ENCODE measurements at places on chromosomes 2 and 18.
A peak's percentile ranks its signal among the peaks of the same experiment; 100 is the strongest.

DNA sequence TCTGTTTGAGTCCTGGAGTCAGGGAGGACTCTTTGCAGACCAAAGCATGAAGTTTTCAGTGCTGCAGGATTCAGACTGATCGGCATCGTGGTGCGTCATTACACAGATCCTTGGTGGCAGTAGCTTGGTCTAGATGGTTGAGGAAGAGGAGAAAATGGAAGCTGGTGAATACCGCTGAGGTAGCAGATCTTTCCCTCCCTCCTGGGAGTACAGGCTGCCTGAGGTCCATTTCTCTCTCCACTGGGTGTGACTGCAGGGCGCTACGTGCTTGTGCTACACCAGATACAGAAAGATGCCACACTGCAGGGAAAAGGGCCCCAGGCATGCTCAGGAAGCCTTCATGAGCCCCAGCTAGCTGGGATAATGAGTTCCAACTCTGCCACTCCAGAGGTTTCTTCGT, 3.3 kb upstream of the CNDP1 start:
- no peak for DNase-seq

DNA sequence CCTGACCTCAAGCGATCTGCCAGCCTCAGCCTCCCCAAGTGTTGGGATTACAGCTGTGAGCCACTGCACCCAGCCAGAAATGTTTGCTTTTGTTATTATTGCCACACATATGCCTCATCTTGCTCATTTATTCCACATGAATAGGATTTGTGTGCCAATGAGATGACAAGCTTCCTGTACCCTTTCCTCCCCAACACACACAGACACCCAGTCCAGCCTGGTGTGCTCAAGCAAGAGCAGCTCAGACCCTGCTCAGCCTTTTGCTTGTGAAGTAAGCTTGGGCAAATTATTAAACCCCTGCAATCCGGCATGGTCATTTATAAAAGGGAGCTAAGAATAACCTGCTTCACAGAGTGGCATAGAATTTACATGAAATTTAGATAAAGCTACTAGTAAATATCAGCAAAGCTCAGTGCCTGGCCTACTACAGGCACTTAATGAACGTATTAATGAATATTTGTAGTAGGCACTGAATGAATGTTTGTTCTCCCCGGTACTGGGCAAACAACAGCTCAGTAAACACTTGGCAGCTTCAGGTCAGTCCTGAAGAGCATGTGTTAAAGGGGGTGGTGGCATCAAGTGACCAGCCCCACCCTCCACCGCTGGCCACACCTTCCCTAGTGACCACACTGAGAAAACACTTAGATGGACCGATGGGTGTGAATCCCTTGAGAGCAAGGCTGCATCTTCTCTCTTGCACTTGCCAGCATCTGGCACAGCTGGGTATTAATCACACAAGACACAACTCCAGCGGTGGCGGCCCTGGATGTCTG, 280.2 kb downstream of the SRBD1 start:
- no peak for DNase-seq

- DNase-seq, result no peak
Measured at GRCh38 chr18:4433717-4434116, 21.4 kb downstream of the DLGAP1 start.

- DNase-seq, result no peak
Measured at GRCh38 chr18:62281684-62282083, 43.4 kb upstream of the TNFRSF11A start.

- no peak for DNase-seq
Measured at GRCh38 chr2:4291430-4291829, 588.1 kb downstream of the DCDC2C start.

- peak; percentile 5 for DNase-seq
Measured at GRCh38 chr18:63298400-63299365, 20.9 kb downstream of the BCL2 start.

DNA sequence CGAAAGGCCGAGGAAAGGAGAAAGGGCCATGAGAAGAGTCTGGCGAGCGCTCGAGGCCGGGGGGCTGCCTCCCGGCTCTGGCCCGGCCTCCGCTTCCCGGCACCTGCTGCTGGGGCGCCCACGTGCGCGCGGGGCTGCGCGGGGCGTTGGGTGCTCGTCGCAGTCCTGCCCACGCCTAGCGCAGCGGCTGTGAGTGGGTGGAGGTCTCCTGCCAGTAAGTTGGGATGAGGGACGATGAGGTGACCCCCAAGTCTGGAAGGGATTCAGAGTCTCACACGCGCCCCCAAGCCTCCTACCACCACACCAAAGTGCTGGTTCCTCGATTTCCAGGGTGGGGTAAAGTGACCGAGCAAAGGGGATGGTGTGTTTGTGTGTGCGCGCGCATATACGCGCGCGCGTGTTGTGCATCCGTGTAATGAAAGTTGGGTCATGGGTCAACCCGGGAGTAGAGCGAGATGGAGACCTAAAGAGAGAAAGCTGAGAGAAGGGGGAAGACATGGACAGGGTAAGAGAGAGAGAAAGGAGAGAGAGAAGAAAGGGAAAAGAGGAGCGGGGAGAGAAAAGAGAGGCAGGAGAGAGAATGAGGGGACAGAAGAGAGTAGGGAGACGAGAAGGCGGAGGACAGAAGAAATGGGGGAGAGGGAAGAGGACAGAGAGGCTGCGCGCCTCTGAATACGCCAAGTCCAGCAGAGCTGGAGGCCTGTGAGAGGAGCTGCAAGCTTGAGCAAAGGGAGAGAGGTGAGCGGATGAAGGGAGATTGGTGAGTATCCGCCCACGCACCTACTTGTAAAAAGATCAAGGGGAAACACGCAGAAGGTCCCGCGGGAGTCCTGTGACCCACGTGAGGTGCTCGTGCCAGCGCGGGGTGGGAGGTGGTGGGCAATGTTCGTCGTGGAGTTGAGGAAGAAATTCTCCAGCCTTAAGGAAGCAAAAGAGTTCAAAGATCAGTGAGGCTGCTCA, 1.7 kb upstream of the NETO1 start:
- no peak for DNase-seq

DNA sequence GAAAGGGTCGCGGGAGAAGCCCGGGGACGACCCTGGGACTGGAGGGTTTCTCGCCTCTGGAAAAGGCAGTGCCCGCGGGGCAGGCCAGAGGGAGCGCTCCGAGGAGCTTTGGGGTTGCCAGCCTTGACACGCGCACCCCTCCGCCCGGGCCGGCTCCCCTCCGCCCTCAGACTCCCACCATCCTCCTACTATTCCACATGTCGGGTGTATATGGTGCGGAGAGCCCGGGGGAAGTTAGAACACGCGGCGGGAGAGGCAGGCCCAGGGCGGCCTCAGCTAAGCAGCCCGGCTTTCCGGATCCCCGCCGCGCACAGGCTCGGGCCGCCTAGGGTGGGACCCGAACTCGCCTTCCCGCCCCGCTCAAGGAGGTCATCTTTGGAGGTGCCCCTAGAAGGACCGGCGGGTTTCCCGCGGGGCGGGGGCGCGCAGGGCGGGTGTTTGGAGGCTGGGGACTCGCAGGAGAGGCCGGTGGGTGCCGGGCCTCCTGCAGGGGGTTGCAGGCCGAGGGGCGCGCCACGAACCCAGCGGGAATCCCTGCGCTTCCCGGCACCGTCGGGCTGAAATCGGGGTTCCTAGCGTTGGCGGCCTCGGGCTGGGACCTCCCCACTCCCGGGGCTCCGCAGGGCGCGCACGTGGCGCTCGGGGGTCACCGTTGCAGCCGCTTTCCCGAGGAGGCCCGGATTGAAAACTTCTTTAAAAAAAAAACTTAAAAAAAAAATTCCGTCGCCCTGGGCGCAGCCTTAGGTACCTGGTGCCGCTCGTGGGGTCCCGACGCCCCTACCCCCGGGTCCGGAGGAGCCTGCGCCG, 3.7 kb downstream of the NFATC1 start:
- no peak for DNase-seq

DNA sequence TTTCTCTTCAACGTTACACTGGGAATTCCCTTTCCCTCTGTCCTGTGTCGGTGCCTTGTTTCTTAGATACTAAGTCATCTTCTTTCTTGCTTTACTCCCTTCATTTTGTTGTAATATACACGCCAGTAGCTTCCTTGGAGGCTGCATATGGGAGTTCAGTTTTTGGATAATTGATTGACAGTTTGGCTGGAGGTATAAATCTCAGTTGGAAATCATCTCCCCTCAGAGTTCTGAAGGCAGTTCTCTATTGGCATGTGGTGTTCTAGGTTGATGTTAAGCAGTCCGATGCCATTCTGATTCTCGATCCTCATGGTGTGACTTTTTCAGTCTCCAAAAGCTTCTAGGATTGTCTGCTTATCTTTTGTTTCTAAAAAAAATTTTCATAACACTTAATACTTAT, 152.5 kb upstream of the GLI2 start:
- no peak for DNase-seq

GRCh38 chr2:230636684-230637271, 75.9 kb upstream of the CAB39 start:
- no peak for DNase-seq

- no peak for DNase-seq
Measured at GRCh38 chr2:98020992-98021713, 25.4 kb upstream of the TMEM131 start.

- DNase-seq, result no peak
Measured at GRCh38 chr2:208568203-208568602, 161.6 kb downstream of the PTH2R start.

DNA sequence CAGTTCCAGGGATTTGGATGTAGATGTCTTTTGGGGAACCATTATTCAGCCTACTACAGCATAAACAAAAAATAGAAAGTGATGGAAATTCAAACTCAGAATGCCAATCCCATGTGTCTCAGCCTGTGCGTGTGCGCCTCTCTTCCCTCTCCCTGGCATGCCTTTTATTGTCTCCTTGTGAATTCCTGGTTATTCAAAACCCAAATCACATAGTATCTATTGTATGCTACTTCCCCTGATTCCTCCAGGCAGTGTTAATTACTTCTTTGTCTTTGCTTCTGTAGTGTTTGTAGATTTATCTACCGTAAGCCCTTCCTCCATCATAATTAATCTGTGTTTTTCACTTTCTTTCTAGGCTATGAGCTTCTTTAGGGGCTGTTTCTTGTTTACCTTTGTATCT, 38.9 kb downstream of the RHBDD1 start:
- DNase-seq, result no peak

GRCh38 chr18:43777636-43778304, 500.5 kb upstream of the SYT4 start:
- no peak for DNase-seq

DNA sequence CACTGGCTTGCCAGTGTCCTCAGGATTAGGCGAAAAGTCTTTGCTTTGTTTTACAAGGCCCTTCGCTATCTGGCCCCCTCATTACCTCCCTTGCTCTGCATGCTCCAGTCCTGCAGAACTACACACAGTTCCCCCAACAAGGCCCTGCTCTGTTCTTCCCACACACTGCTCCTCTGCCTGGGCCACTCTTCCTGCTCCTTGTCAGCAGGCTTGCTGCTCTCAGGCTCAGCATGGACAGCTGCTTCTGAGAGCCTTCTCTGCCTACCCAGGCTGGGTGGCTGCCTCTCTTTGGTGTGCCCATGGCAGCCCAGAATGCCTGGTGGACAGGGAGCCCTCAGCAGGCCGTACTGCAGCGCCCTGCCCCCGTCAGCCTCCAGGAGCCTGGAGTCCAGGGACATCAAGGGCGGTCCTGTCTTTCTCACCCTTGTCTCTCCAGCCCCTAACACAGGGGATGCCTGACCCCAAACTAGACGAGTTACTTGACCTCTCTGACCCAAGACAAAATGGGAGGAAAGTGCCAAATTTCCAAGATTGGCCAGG, 111.1 kb downstream of the MSH2 start:
- no peak for DNase-seq

GRCh38 chr2:213288913-213289700, 4.8 kb downstream of the SPAG16 start:
- DNase-seq, result no peak

- no peak for DNase-seq
Measured at GRCh38 chr2:150379166-150379565, 108.3 kb downstream of the RND3 start.

DNA sequence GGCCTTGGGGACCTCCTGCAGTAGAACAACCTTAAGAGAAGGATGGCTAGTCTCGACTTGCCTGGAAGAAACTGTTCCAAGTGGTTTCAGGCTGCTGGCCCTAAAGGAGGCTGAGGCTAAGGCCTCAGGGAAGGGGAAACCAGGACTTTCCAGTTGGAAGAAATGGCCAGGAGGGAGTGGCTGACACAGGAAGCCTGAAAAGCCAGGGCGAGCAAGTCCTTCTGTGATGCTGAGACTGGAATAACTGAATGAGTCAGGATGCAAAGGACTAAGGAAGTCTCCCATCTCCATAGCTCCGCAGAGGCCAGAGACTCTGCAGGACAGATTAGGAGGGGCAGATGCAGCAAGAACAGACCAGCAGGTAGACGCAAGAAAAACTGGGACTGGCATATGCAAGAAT, 7.4 kb downstream of the HTRA2 start:
- no peak for DNase-seq

DNA sequence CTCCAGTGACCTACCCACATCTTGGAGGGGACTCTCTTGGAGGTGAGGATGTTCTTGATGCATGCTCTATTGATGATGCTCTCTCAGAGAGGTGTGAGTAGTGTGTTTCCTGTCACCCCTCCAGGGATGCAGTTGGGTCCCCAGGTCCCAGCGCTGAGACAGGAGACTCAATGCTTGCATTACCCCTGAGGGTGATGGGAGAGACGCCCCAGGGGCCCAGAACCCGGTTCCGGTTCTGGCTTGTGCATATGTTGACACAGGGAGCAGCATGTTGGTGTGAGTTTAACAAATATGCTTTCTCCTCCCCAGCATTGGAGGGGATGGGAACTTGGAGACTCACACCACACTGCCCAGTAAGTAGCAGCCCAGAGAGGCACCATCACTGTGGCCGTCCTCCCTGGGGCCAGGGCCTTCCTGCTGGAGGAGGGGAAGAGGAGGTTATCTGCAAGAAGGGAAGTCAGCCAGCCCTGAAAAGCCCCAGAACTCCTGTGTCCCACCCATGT, 124.5 kb downstream of the PLB1 start:
- DNase-seq, result no peak

DNA sequence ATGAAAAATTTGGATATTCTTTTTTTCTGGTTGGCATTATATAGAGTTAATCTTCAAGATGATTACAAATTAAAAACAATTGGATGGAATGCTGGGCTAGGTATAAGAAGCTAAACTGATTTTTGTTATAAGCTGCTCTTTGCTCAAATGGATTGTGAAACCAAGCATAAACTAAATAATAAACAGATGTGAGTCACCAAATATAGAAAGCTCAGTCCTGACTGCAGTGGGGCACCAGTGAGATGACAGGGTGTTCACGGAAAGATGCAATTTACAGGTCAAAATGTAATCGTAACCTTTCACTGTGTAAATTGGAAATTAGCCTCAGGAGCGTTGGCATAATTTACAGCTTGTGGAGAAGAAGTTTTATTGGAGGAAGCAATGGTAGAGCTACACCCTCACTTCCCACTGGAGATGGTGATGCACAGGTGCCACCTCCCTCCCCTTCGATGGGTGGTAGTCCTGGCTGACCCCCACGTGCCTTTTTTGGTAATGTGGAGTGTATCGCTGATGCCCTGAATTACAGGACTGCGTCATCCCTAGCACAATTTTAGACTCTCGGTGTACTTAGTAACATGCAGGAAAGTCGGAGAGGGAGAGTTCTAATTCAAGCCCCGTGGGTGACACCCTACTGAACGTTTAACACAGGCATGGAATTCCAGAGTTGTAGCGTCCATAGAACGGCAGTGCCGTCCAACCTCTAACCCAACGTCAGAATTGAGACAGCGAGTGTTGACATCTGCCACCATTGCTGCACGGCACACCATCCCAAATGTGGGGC, 73.9 kb upstream of the NFATC1 start:
- DNase-seq, result no peak

All from NK-92 treated with Interleukin-12 subunit alpha and Interleukin-12 subunit beta, amount 100 ng/mL, for 24 hours (cell line).